Daoy (cell line): ENCODE measurements at places on chromosomes 6 and 20.
A peak's percentile ranks its signal among the peaks of the same experiment; 100 is the strongest.

DNA sequence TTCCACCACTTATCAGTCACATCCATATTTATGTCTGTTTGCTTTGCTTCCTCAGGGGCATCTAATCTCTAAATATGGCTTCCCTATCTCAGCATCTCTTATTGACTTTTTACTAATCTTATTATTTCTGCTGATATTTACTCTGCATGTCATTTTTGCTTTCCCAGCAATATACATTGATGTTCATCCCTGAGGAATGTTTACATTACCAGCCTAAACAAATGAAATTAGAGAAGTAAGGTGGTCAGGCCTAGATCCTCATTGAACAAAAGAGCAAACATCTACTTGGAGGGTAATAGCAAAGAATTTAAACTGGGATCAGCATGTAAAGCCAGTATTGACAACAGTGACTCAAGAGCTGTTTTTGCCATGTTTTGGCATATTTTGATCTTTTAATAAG, 546.4 kb downstream of the MMUT start:
- DNase-seq: no peak

GRCh38 chr6:7142228-7142801, 34.6 kb downstream of the RREB1 start:
- DNase-seq: no peak

- no peak for DNase-seq
Measured at GRCh38 chr6:157424491-157425020, 43.6 kb downstream of the ZDHHC14 start.

DNA sequence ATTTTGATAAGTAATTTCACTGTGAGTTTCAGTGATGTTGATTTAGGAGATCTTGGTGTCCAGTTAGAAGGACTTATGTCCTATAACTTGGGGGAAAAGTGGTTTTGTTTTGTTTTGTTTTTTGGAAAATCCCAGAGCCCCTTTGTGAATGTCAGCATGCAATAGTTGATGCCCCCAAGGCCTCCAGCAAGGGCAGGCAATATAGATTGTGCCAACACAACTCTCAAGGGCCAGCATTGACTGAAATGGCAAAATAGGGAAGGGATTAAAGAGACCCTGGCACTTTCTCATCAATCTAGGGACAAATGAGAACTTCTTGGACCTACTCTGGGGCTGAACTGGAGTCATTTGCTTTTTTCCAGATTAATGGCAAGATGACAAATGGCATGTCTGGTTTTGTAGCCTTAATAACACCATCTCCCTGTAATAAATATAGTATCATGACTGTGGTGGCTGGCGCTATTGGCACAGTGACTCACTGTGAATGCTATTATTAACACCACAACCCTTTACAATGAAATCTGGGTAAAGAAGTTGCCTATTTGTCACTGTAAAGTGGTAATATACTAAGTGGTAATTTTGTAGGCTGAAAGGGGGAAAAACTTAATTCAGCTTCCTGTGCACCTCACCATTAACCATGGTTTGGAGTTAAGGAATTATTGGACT, 51.8 kb downstream of the ABRACL start:
- DNase-seq: peak; percentile 23

DNA sequence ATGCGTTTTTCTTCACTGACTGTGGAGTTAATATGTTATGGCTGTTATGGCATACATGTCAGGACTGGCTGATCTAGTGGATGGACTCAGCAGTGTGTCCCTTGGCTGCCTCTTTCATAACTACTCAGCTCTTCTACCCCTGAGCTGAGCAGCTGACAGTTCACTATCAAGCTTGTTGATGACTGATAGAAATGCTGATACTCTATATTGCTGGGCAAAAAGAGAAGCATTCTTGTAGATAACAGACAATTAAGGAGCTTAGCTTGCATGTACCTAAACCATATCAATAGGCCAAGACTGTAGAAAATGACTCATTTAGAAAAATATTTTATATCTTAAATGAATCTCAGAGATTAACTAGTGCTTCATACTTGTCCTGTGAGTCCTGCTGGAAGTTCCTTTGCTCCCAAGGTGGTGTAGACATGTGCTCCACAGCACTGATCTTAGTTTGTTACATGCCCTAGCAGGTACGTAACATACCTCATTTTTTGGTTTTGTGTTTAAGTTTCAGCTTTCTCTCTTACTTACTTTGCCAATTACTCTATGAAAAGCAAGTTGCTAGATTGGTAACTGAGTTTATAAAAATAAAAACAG, 236.9 kb downstream of the GMDS start:
- DNase-seq: no peak

GRCh38 chr6:108091288-108091687, 16.7 kb upstream of the OSTM1 start:
- DNase-seq: no peak

DNA sequence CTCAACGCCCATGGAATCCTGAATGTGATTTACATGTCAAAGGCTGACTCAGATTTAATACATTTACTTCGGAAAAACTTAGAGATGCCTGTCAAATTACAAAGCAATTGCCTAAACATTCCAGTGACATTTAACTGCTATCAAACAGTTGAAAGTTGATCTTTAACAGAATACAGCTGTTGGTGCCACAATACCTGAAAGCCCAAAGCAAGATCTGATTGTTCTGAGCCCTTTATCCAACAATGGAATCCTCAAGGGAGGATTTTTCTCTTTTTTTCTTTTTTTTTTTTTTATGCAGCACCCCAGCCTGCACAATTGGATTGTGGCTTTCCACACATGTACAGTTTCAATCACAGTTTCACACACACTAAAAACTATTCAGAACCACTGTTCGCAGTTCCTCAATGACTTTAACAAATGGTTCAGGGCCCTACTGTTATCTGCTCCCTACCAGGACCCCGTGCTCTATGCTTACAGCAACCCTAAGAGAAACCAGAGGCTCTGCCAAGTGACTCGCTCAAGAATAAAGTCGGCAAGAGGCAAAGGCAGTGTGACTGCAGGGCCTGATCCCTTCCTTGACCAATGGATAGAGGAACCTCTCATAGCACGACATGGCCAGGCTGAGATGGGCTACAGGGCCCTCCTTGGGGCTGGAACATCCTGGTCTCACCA, 33.3 kb downstream of the EPB41L2 start:
- peak; percentile 13 for DNase-seq

- DNase-seq: peak; percentile 93
Measured at GRCh38 chr20:49948809-49949507, 12.8 kb downstream of the RNF114 start.

- no peak for DNase-seq
Measured at GRCh38 chr6:149995971-149996370, 29.4 kb downstream of the RAET1L start.

DNA sequence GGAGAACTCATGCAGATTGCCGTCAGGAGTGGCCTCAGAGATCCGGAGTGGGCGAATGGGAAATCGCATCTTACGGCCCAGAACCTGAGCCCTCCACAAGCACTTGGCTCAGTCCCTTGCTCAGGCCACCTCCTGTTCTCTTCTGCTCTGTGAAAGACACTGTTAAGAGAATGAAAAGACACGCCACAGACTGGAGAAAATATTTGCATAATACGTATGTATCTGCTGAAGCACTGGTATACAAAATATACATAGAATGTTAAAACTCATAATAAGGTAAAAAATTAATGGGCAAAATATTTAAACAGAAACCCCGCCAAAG, 838 bp upstream of the POM121L2 start:
- no peak for DNase-seq

GRCh38 chr6:11362564-11362963, 130.1 kb upstream of the NEDD9 start:
- DNase-seq: no peak

GRCh38 chr6:139368661-139369060, 5.8 kb downstream of the CITED2 start:
- no peak for DNase-seq

- DNase-seq: peak; percentile 80
Measured at GRCh38 chr6:125611573-125612344, 137.7 kb upstream of the HEY2 start.

GRCh38 chr6:152428126-152428525, 209.0 kb downstream of the SYNE1 start:
- no peak for DNase-seq
